ENCODE measurements at places on chromosomes 7 and 10. TPM values are rescaled to one million over a fixed set of nuclear protein-coding genes. Genes with fewer than 3 reads are reported as not detected.

- DNase-seq, result no peak
These were observed 28.5 kb upstream of the CSGALNACT2 start for GRCh38 chr10:43109671-43110249.

- peak; percentile 79 for DNase-seq
These were observed at the start of gene FGFR2 for GRCh38 chr10:121598263-121599249. TSS of gene FGFR2 (minus strand) at chr10:121598444. CDS start at chr10:121593817, 4,627 bp downstream.

DNA sequence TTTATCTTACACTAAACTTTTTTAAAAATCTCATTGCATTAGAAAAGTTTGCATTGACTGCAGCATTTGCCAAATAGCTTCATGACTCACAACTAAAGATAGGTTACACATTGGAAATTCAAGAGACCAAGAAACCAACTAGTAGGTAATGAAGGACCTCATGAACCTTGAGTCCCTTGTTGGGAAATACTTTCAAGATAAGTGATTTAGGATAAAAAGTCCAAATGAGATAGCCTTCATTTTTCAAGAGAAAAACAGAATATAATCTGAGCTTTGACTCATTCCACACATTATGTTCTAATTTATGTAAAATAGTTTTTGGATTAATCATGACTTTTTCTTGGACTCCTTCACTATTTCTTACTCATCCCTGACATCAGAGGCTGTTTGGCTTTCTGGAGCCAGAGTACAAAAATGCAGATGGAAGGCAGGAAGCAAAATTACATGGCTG lies 13.1 kb upstream of the LIPF start:
- DNase-seq, result no peak

DNA sequence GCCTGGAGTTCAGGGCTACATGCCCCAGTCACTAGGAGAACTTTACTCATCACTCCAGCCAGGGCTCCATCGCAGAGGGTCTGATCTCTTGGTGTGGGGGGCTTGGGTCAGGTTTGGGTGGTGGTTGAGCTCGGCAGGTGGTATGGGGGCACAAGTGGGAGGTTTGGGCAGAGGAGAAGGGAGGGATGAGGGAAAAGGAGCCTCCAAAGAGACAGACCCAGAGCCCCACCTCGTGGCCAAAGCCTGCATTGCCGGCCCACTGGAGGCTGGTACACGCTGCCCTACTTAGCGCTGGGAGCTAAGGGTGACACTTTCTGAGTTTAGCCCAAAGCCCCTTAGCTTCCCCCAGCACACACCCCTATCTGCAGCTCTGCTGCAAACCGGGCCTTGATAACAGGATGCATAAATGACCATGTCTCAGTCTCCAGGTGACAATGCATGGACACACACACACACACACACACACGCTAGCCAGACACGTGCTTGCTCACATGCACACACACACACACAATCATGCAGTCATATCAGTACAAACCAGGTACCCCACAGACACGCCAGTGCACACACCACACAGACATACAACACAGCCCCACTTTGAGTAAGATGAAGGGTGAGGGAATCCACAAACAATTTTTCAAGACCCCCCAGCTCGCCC lies 14.7 kb downstream of the LZTS2 start:
- no peak for DNase-seq

- DNase-seq, result no peak
These were observed 59.3 kb downstream of the PRTFDC1 start for GRCh38 chr10:24893127-24893526.

GRCh38 chr10:78218798-78219490 lies 185.3 kb downstream of the RPS24 start:
- no peak for DNase-seq

GRCh38 chr7:76069238-76069638 lies 21.3 kb downstream of the MDH2 start:
- DNase-seq, result peak; percentile 69

DNA sequence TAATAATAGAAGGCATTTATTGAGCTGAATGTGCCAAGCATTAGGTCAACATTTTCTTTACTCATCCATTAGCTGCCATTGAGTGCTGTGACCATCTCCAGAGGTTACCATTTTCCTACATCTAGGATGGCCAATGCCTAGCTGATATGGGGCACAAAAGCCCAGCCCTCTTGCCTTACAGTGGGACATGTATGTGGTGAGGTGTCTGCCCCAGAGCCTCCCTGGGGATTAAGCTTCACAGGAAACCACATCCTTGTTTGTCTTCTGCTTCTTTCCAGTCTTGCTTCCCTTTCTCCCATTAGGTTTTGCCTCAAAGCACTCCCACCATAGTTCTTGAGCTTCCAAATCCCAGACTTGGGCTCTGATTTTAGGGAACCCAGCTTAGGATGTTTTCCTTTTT lies 258.7 kb downstream of the SORCS3 start:
- no peak for DNase-seq

GRCh38 chr7:84122582-84123360 lies 71.8 kb downstream of the SEMA3A start:
- DNase-seq, result no peak

GRCh38 chr10:11866199-11866925 lies 43.2 kb downstream of the PROSER2 start:
- no peak for DNase-seq

DNA sequence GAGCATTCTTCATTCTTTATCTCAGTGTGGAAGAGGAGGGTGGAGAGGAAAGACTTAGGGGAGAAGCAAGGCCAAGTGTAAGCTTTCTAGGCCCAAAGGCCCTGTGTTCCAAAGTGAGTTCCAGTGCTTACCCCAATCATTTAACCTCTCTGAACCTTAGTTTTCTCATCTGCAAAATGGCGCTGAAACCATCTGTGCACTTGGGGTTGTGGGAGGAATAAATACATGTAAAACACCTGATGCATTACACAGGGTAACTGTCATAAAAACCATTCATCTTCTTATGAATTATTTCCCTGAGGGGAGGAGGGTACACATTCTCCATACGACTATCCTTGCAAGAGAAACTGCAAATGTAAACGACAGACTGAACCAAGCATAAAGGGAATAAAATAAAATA lies 19.0 kb downstream of the PIK3AP1 start:
- no peak for DNase-seq

- peak; percentile 28 for DNase-seq
These were observed at the start of gene TMEM140 for GRCh38 chr7:135147899-135148721. TSS of gene TMEM140 (plus strand) at chr7:135148072. CDS start at chr7:135164442, 16,370 bp downstream.

DNA sequence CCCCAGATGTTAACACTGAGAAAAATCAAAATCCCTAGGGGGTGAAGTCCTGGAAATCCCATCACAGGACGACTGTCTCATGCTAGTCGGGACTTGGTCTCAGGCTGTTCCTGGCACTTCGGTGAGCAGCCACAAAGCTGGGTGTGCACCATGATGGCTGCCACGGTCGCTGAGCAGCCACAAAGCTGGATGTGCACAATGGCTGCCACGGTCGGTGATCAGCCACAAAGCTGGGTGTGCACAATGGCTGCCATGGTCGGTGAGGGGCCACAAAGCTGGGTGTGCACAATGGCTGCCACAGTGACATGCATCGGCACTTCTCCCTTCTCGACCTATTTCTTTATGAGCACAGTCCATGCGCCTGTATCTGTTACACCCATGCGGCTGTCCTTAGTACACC lies 505.1 kb downstream of the TCERG1L start:
- no peak for DNase-seq

GRCh38 chr7:4056552-4057288 lies 625.4 kb upstream of the FOXK1 start:
- no peak for DNase-seq

- no peak for DNase-seq
These were observed 618.6 kb downstream of the SUGCT start for GRCh38 chr7:40753455-40753854.

DNA sequence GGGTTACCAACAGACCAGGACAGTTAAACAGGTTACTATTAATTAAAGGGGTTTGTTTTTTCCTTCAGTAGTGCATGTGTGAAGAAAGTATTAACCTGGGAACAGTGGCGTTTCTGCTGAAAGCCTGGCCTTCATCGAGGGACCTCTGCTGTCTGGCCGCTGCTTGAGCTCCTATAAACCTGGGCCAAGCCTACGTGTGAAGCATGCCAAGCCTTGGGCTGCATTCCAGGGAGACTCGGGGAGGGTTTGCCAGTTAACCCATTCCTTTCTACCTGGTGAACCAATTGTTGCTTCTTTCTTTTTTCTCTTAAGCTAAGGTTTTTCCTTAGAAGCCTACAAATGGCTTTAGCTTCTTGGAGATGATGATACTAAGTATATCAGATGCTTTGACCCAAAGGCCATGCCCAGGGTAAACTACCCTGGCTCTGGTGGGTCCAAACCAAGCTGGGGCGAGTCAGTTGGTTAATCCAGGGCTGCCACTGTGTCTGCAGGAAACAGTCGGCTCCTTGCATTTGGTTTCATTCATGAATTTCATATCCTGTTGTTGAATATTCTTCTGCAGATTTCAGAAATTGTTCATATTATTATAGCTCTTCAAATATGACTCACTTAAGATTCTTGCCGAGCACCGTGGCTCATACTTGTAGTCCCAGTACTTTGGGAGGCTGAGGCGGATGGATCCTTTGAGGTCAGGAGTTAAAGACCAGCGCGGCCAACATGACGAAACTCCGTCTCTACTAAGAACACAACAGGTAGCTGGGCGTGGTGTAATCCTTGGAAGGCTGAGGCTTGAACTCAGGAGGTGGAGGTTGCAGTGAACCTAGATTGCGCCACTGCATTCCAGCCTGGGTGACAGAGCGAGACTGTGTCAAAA lies 23.8 kb downstream of the PFKP start:
- no peak for DNase-seq

DNA sequence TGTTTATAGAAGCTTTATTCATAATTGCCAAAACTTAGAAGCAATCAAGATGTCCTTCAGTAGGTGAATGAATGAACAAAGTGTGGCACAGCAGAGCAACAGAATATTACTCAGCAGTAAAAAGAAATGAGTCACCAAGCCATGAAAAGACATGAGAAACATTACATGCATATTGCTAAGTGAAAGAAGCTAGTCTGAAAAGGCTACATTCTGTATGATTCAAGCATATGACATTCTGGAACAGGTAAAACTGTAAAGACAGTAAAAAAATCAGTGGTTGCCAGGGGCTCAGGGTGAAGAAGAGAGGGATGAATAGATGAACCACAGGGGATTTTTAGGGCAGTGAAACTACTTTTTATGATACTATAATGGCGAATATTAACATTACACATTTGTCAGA lies 80.9 kb upstream of the APBB1IP start:
- DNase-seq, result no peak

- DNase-seq, result no peak
These were observed 176.9 kb downstream of the CHN2 start for GRCh38 chr7:29371472-29371871.

DNA sequence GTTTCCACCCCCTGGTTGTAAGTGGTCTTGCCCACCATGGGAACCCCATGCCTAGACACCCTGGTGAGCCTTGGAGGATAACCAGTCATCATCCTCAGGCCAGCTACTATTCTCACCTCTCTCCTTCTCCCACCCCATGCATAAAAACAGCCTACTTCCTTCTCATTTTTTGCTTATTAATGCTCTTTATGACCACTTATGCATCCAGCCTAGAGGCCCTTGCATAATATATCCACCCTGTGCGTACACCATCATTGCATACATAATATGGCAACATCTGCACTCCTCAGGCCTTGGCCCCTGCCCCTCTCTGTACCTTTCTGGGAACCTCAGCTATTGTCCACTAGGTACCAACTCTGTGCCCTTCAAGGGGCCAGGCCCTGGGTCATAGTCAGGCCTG lies 91.0 kb downstream of the CDH23 start:
- DNase-seq, result no peak

DNA sequence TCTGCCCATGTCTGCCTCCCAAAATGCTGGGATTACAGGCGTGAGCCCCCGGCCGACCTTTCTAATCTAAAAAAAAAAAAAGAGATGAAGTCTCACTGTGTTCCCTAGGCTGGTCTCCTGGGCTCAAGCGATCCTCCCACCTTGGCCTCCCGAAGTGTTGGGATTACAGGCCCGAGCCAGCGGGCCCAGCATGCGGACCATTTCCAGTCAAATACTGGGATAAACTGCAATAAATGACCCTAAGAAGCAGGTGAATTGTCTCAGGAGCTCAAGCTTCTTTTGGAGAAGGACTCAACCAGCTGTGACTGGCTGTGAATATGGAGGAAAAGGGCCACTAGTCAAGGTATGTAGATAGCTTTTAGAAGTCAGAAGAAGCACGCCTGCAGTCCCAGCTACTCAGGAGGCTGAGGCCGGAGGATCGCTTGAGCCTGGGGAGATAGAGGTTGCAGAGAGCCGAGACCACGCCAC lies 550 bp upstream of the CREM start:
- DNase-seq, result no peak

DNA sequence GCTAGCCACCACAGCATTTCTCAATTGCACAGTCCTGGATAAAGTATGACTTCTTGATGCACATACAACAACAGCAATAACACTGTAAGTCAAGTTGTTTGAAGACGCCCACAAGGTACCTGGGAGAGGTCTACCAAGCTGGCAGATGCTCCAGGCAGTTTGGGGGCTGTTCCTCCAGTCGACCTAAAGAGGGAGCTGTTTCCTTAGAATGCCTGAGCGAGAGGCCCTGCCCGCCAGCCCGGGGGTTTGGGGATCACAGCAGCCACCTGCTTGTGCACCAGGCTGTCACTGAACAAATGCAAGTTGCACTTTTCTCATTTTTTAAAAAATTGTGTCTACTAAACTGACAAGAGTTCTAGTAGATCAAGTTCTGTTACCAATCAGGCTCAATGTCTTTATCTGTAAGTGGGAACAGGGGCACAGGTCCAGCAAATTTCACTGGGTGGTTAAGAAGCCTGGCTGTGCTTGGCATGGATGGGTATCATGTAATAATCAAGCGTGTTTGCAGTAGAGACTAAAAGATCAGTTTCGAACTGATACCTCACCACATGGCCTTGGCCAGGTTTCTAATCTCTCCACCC lies 193.8 kb upstream of the ADO start:
- peak; percentile 56 for DNase-seq

GRCh38 chr7:102875700-102876295 lies 37.0 kb upstream of the LRRC17 start:
- DNase-seq, result peak; percentile 97

- no peak for DNase-seq
These were observed 9.1 kb upstream of the PRKAR2B start for GRCh38 chr7:107035446-107035845.

GRCh38 chr7:131674131-131674530 lies 117.7 kb upstream of the PODXL start:
- DNase-seq, result no peak

OR2A5 gene
- total RNA-seq, result not detected

LRIT1 gene
- total RNA-seq, result not detected

TUBB8 gene
- total RNA-seq, result not detected

NCF1 gene
- total RNA-seq, result not detected

CCL24 gene
- not detected for total RNA-seq

CFAP69 gene
- 4.3 TPM for total RNA-seq

NEBL gene
- total RNA-seq, result 13.0 TPM

NACAD gene
- total RNA-seq, result not detected
